Effector memory CD8-positive, alpha-beta T cell (primary cell): ENCODE measurements at places on chromosomes 11 and 22.

DNA sequence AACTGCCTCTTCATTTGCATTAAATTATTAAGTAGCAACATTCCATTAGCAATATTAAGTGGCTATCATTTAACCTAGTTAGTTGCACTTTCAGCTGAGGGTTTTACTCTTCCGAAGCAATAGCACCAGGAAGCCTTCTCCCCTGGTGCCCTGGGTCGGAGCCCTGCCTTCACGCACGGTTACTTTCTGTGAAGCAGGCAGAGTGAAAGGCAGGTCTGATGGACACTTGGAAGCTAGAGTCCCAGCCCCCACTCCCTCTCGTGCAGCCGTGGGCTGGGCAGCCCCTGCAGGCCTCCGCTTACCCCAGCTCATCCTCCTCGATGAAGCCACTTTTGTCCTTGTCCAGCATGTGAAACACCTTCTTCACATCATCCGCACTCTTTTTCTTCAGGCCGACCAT is 2.0 kb downstream of the PVALB start:
- DNase-seq, result no peak
- H3K27ac ChIP-seq, result no peak overlapping the region
- no peaks in the 10 kb centered on the region for H3K36me3 ChIP-seq

DNA sequence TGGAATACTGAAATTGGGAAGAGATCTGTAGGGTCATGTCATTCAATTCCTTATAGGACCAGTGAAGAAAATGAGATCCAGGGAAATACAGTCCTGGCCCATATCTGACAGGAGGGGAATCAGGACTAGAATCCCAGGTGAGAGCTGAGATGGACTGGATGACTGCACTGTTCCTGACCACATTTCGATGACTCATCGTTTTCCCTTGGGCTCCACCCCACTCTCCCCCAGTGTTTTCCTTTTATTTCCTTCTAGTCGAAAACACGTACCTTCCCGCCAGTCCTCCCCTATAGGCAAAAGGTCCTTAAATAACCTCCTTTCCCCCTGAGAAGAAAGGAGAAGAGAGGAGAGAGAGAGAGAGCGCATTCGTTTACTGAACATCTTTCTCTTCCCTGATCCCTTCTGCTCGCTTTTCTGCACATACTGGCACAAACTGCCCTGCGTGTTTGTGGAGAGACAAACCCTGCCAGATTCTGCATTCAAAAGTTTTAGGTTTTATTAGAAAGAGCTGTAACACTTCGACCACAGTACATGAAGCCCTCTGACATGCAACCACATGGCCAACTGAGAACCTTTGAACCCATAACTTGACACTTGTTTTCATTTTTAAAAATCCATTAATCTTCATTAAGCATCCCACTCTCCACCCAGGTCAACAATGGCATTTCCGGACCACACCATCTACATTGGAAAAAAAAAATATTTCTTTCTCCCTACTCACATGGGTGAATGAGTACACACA is 565.7 kb downstream of the METTL15 start:
- H3K36me3 ChIP-seq, result no peaks in the 10 kb centered on the region
- no peaks in the 10 kb centered on the region for H3K4me1 ChIP-seq
- H3K27ac ChIP-seq, result no peak overlapping the region
- no peaks in the 10 kb centered on the region for H3K27me3 ChIP-seq
- H3K4me3 ChIP-seq, result no peak overlapping the region
- DNase-seq, result no peak

DNA sequence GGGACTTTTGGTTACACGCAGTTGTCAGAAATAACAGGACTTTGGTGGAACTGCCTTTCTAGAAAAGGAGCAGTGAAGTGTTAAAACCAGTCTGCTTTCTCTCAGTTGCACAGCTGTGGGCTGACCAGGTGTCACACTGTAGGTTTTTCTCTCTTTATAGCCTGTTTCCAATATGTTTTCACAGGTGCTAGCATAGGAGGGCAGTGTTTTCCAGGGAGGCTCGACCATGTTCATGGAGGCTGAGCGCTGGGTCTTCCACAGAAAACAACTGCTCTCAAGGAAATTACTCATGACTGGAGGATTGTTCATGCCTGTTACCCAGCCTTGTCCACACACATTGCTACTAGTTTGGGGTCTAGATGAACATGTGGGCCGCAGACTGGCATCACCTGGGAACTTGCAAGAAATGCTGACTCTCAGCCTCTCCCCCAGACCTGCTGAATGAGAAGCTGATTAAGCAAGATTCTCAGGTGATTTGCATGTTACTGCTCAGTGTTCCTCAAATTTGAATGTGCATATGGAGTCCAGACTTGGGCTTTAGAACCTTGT is 157.7 kb downstream of the MAML2 start:
- H3K36me3 ChIP-seq, result no peaks in the 10 kb centered on the region
- no peaks in the 10 kb centered on the region for H3K27me3 ChIP-seq
- DNase-seq, result no peak
- H3K27ac ChIP-seq, result no peak overlapping the region
- H3K4me3 ChIP-seq, result no peak overlapping the region
- H3K4me1 ChIP-seq, result peaks cover 18% of the 10 kb centered on the region

DNA sequence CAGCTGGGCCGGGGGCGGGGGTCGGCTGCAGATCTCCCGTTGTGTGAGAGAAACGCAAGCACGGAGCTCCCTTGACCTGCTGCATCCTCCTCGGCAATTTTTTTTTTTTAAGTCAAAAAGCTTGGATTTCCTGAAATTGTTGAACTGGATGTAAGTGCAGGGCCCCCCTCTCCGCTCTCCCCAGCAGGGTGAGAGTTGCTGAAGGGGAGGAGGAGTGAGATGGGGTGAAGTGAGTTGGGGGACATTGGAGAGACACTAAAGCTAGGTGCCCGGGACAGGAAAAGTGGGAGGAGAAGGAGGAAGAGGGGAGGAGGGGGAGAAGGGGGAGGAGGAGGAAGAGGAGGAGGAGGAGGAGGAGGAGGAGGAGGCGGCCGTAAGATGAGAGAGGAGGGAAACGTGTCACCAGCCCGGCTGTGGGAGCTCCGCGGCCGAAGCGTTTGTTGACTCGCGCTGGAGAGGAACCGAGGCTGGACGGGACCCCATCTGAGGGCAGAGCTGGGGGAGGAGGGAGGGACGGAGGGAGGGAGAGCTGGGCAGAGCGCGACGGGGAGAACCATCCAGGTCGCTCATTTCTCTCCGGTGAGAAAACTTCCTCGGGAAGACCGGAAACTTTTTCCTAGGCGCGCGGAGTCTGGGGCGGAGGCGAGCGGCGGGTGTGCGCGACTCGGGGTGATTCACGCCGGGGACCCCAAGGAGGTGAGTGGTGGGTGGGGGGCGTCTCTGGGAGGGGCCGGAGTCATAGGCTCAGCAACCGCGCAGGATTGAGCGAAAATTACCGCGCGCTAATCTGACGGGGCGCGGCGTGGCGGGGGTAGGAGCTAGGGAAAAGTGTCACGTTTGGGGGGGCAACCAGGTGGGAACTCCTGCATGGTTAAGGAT is 80.2 kb downstream of the PRR5L start:
- peaks cover 57% of the 10 kb centered on the region for H3K4me1 ChIP-seq
- H3K36me3 ChIP-seq, result peaks cover 50% of the 10 kb centered on the region
- no peak for DNase-seq
- H3K27me3 ChIP-seq, result no peaks in the 10 kb centered on the region
- H3K27ac ChIP-seq, result peak overlapping the region; percentile 88

DNA sequence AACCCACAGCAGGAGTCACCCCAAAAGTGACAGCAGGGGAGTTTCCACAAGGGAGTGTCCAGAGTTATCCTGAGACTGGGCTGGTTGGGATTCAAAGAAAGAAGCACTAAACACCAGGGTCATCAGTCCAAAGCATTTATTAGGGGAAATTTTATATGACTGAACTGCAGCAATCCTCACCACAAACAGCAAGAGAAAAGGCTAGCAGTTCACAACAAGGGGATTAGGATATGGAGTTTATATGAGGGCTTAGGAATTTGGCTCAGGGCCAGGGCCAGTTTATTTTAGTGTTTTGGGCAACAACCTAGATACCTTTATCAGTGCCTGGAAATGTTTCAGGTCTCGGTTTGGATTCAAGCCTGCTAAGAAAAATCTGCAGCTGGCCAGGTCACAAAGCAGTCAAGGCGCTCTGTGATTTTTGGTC is 4.6 kb upstream of the TMEM126A start:
- H3K27me3 ChIP-seq, result peaks cover 33% of the 10 kb centered on the region
- DNase-seq, result no peak
- no peak overlapping the region for H3K4me3 ChIP-seq
- peaks cover 5% of the 10 kb centered on the region for H3K4me1 ChIP-seq
- peaks cover 6% of the 10 kb centered on the region for H3K36me3 ChIP-seq
- no peak overlapping the region for H3K27ac ChIP-seq

- H3K36me3 ChIP-seq, result peaks cover 3% of the 10 kb centered on the region
- no peaks in the 10 kb centered on the region for H3K27me3 ChIP-seq
- H3K4me1 ChIP-seq, result peaks cover 6% of the 10 kb centered on the region
- DNase-seq, result no peak
- H3K4me3 ChIP-seq, result no peak overlapping the region
- no peak overlapping the region for H3K27ac ChIP-seq
These were observed 8.3 kb downstream of the TSPO start for GRCh38 chr22:43159484-43160178.

- H3K27me3 ChIP-seq, result peaks cover 8% of the 10 kb centered on the region
- H3K27ac ChIP-seq, result no peak overlapping the region
- DNase-seq, result no peak
- no peak overlapping the region for H3K4me3 ChIP-seq
- H3K4me1 ChIP-seq, result no peaks in the 10 kb centered on the region
These were observed 134.1 kb upstream of the TMEM45B start for GRCh38 chr11:129681344-129682114.

DNA sequence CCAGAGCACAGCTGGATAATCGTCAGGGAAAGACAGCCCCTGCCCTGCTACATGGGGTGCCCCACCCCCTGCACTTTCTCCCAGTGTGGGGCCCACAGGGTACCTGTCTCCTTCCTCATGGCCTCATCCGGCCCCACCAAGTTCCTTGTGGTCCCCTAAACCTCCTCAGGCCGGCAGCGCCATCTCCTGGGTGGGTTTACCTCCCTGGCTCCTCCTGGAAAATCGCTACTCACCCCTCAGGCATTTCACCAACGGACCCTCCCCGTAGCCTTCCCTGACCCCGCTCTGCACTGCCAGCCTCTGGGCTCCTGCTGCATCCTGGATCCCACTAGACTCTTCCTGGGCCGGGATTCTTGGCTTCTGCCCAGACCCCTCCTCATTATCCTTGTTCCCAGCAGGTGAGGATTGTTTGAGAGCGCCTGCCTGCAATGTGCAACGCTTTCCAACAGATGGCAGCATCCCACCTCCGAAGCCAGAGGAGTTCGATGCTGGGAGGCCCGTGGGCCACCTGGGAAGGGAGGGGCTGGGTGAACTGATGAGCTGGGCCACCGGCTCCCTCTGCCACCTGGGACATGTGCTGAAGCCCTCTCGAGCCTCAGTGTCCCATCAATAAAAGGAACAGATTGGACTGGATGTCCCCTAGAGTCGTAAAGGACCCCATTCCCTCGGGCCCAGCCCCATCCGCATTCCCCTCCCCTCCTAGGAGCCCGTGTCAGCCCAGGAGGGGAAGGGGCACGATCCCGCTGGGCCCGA is 44.2 kb upstream of the TTLL12 start:
- peaks cover 4% of the 10 kb centered on the region for H3K4me1 ChIP-seq
- peak overlapping the region; percentile 66 for H3K27ac ChIP-seq
- H3K36me3 ChIP-seq, result no peaks in the 10 kb centered on the region
- H3K27me3 ChIP-seq, result peaks cover 6% of the 10 kb centered on the region
- peak; percentile 61 for DNase-seq
- H3K4me3 ChIP-seq, result no peak overlapping the region

GRCh38 chr11:83456075-83456474 is 169.9 kb upstream of the CCDC90B start:
- no peaks in the 10 kb centered on the region for H3K4me1 ChIP-seq
- no peak overlapping the region for H3K4me3 ChIP-seq
- no peak for DNase-seq
- H3K27ac ChIP-seq, result no peak overlapping the region

- no peak for DNase-seq
- peak overlapping the region; percentile 93 for H3K27ac ChIP-seq
- no peaks in the 10 kb centered on the region for H3K27me3 ChIP-seq
- peaks cover 35% of the 10 kb centered on the region for H3K4me1 ChIP-seq
- peaks cover 51% of the 10 kb centered on the region for H3K36me3 ChIP-seq
These were observed 453 bp upstream of the MAFF start for GRCh38 chr22:38201371-38201710.

DNA sequence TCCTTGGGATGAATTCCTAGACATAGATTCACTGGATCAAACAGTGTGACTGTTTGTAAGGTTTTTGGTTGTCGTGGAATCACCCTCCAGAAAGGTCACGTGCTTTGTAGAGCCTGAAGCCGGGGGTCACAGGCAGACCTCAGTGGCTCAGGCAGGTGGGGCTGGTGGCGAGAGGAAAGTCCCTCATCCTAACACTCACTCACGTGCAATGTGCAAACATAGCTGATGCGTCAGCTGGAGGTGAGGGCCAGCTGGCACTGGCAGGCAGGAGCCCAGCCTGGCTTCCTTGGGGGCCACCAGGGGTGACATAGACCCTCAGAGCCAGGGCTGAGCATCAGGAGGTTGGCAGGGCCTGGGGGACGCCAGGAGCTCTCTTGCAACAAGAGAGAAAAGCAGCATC is 90.0 kb downstream of the ARHGAP8 start:
- DNase-seq, result no peak
- peaks cover 15% of the 10 kb centered on the region for H3K36me3 ChIP-seq
- H3K4me1 ChIP-seq, result no peaks in the 10 kb centered on the region

- no peak for DNase-seq
- H3K36me3 ChIP-seq, result peaks cover 5% of the 10 kb centered on the region
- H3K4me3 ChIP-seq, result no peak overlapping the region
- no peak overlapping the region for H3K27ac ChIP-seq
- H3K4me1 ChIP-seq, result no peaks in the 10 kb centered on the region
These were observed 5.9 kb downstream of the JAM3 start for GRCh38 chr11:134074766-134075165.

GRCh38 chr11:129976328-129976727 is 26.3 kb downstream of the PRDM10 start:
- peaks cover 4% of the 10 kb centered on the region for H3K36me3 ChIP-seq
- no peak overlapping the region for H3K27ac ChIP-seq
- H3K27me3 ChIP-seq, result no peaks in the 10 kb centered on the region
- H3K4me1 ChIP-seq, result peaks cover 5% of the 10 kb centered on the region
- H3K4me3 ChIP-seq, result no peak overlapping the region
- no peak for DNase-seq

- no peak for DNase-seq
- H3K27me3 ChIP-seq, result peaks cover 13% of the 10 kb centered on the region
- no peak overlapping the region for H3K4me3 ChIP-seq
These were observed 73.2 kb upstream of the CLDN5 start for GRCh38 chr22:19597399-19597735.

DNA sequence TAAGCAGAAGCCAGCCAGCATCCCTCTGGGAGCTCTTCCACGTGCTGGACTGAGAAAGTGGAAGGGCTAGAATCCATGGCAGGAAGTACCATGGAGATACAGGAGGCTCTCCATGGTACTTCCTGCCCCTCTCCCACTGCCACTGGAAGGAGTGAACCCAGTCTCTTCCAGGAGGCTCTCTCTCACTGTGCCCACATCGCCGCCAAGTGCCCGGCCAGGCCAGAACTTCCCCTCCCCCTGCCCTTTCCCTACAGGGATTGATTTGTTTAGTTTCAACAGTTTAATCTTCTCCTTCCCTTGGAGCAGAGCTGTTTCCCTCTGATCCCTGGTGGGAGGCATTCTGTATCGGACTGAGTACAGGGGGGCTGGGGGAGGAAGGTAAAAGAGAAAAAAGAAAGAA is 133.6 kb downstream of the DSCAML1 start:
- no peaks in the 10 kb centered on the region for H3K4me1 ChIP-seq
- H3K27ac ChIP-seq, result no peak overlapping the region
- no peak for DNase-seq
- peaks cover 60% of the 10 kb centered on the region for H3K27me3 ChIP-seq
- H3K36me3 ChIP-seq, result no peaks in the 10 kb centered on the region

GRCh38 chr11:130097285-130097684 is 27.6 kb downstream of the APLP2 start:
- no peaks in the 10 kb centered on the region for H3K36me3 ChIP-seq
- DNase-seq, result no peak
- H3K27ac ChIP-seq, result peak overlapping the region; percentile 49
- H3K27me3 ChIP-seq, result no peaks in the 10 kb centered on the region
- peaks cover 22% of the 10 kb centered on the region for H3K4me1 ChIP-seq
